ENCODE measurements at places on chromosomes 2 and 18.

- no peak for DNase-seq
Measured at GRCh38 chr18:43994381-43994780, 686.3 kb upstream of the SETBP1 start.

DNA sequence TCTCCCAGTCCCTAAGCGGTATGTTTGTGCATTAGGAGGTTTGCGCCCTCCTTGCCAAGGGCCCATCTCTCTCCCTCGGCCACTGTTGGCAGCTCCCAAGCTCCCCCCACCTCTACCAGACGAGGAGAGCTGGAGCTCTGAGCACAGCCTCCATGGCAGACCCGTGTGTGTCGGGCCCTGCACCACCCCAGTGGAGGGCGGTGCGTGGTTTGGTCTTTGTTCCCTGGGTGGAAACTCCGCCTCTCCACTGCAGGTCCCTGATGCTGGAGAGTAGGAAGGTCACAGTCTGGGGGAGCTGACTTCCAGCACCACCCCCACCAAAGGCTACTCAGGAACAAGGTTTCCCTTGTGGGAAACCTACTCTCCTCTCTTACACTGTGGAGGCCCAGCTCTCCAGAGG, 162.6 kb upstream of the FHL2 start:
- DNase-seq = no peak

- DNase-seq = no peak
Measured at GRCh38 chr2:17915099-17915498, 36.6 kb downstream of the KCNS3 start.

- no peak for DNase-seq
Measured at GRCh38 chr2:45731141-45731540, 79.7 kb downstream of the PRKCE start.

DNA sequence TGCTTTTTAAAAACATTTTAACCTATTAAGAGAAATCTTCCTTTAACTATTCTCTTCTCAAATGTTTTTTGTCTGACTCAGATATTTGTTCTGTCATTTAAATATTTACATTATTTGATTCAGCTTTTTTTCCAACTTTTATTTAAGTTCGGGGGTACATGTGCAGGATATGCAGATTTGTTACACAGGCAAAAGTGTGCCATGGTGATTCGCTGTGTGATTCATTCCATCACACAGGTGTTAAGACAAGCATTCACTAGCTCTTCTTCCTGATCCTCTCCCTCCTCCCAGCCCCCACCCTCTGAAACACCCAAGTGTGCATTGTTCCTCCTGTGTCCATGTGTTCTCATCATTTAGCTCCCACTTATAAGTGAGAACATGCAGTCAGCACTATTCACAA, 19.4 kb downstream of the SP100 start:
- DNase-seq = no peak

GRCh38 chr2:149586063-149586462, 1.5 kb downstream of the MMADHC start:
- DNase-seq = no peak

Data from HepG2 (cell line).